ENCODE measurements at places on chromosomes 6 and 20.

DNA sequence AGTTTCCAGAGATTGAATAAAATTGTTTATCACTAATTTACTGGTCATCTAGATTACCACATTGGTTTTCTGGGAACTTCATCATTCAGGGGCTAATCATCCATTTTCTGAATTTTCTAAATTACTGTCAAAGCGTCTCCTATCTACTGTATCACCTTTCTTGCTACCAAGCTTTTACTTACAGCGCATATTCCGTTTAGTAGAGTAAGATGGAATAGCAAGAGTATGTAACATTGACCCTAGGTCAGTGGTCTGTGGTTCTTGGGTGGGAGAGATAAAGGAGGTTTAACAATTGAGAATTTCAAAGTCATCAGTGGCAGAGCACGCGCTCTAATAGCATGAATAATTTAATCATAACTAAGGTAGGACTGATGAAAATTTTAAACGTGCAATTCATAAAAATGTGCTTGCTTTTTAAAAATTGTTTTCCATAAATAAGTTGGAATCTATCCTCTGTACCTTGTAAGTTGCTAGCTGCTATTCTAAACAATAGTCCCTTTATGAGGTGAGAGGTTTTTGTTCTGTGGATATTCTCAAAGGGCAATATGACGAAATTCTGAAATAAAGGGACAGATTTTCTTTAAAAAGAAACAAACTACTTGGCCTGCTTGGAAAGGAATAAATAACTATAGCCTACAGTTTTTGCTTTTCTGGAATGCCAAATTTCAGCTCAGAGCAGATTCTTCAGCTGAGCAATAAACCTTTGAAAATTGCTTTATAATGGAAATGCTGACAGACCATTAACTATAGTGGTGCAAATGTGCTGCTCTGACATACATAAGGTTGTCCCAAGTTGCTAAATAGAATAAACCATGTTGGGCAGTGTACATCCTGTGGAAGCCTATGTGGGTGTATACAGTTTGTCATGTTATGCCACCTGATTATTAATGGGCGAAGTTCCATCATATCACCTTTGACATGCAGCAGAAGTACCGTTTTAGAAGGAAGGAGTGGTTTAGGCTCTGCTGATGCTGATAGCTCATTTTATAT lies 84.1 kb downstream of the ZFAND3 start:
- no peak for DNase-seq

DNA sequence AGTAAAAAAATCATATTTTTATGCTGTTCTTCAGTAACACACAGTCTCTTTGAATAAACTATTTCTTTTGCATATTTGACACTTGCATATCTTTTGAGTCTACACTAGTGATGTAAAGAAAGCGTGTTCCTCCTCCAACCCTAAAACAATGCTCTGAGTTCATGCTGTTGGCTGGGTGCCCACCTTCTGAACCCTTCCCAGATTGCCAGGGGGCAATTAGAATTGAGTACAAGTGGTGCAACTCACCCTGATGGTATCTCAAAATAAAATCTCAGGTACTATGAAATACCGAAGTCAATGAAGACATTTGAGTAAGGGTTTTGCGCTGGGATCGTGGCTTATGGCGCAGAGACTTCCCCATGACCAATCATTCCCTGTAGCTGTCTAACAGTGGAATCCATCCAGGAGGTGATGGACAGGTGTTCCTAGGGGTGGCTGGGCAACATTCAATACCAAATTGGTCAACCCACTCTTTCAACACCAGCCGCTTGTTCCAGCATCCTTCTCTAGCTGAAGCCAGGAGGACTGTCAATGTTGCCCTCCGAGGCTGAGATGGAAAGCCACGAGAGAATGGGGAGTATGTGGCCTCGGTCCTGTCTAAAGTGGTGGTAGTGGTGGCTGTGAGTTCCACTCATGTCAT lies 94.4 kb upstream of the ZNFX1 start:
- no peak for DNase-seq

DNA sequence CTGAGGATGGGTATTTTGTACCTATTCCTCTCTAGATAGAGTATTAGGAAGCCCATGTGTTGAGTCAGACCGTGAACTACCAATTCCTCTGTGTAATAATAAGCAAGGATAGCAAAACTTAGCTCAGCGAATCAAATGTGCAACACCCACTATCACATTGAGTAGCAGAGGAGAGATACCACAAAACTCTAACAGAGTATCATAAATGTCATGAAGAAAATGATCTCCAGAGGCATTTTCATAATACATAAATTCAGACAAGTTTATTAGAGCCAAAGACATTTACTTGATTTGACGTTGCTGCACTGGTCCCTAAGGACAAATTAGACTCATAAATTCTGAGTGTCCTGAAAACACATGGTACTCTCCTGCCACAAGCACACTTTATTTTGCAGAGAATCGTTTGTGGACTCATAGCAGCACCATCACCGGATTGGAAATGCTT lies 245.2 kb downstream of the HAO1 start:
- DNase-seq: no peak

DNA sequence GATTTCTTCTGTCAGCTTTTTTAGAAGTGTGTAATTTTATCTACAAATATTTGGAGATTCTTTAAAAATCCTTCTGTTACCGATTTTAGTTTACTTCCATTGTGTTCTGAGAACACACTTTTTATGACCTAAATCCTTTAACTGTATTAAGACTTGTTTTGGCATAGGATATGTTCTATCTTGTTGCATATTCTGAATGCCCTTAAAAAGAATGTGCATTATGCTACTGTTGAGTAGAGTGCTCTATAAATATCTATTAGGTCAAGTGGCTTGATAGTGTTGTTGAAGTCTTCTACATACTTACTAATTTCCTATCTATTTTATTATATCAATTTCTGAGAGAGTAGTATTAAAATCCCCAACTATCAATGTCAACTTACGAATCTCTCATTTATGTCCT lies 502.2 kb downstream of the MAFB start:
- DNase-seq: no peak

DNA sequence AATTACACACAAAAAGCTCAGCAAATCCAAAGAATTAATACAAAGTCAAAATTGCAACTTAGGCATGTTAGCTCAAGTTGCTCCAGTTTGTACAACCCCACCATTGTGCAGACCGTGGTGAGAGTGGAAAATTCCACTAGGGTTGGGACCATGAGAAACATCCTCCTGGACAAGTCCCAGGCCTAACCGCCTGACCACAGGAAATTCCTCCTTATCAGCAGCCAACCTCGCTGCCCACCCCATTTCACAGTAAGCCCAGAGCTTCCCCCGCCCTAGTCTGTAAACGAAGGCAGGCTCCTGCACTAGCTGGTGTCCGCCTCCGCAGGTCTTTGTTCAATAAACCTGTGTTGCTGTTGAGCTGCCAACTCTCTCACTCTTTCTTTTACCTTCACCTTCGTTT lies 1023.3 kb downstream of the EYS start:
- no peak for DNase-seq

DNA sequence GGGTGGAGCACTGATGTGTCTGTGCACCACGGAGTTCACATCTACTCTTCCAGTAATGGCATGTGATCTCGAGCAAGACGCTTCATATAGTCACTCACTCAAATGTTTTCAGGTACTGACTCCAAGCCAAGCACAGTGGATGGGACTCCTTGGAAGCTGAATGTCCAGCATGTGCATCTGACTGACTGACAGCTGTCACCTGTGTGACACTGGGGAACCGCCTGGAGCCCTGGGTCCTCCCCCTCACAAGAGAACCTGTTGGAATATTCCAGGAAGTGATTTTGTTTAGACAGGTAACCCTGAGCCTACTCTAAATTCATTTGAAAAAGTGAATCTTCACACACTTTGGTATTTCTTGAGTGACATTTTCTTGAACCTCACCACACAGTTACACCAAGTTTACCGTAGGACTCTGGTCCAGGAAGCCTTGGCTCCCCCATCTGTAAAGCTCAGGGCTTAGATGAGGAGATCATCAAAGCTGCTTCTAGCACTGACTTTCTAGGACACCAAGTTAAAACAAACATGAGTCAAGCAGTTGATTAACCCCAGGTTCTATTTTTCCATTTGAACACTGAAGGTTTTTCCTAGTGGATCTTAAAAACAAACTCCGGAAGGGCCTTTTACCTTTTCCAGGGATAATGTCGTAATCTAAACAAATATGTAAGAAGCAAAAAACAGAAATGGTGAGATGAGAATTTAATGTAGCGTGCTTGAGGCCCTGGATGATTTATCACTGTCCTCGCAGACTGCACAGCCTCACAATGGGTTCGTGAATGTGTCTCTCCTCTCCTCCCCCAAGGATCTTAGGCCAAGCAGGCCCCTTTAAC lies 50.1 kb downstream of the EDN3 start:
- no peak for DNase-seq

DNA sequence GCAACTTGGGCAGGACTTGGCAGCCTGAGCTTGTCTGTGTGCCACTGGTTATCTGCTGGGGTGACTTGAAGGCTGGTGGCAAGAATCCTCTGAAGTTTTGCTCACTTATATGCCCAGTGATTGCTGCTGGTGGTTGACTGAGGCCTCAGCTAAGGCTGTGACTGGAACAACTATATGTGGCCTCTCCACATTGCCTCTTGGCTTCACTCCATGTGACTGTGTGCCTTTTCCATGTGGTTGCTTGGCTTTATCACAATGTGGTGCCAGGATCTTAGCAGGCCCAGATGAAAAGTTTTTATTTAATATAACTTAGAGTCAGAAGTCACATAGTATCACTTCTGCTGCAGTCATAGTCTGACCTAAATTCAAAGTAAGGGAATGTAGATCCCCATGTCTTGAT lies 104.5 kb downstream of the ADAT2 start:
- DNase-seq: no peak

DNA sequence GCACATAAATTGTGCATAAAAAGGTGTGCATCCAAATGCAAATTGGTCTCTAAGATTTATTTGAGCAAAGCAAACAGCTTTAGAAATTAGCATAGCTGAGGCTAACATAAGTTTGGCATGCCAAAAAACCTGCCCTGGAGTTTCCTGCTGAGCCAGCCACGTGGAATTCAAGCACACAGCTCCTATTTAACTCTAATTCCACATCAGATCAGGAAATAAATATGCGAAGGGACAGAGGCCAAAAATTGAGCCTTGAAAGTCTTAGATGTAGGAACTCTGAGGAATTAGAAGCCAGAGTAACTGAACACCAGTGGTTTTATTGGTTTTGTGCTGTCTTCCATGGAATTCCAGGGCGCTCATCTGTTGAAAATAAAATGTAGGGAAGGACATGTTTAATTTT lies 19.6 kb downstream of the SOBP start:
- no peak for DNase-seq
